ENCODE measurements at places on chromosomes 12 and 14.

GRCh38 chr12:108333898-108334699 is 5.0 kb downstream of the CMKLR1 start:
- no peak for DNase-seq

DNA sequence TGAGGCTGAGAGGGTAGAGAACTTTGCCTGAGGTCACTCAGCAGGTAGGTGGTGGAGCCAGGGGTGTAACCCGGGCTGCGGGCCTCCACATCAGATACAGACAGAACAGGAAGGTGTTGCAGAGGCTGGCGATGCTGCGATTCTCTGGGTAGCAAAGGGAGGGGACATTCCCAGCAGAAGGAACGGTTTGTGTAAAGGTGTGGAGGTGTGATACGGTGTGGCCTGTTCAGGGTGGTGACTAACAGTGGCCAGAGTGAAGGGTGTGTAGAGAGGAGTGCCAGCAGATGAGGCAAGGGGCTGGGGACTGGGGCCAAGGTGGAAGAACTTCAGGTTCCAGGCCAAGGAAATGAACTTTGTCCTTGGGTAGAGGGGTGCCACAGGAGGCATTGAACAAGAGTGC is 18.2 kb upstream of the FAIM2 start:
- peak; percentile 26 for DNase-seq

GRCh38 chr14:66224492-66225178 is 261.5 kb upstream of the CCDC196 start:
- DNase-seq, result no peak

- no peak for DNase-seq
Observed at GRCh38 chr12:56682323-56682722, 5.8 kb downstream of the PTGES3 start.

- no peak for DNase-seq
Observed at GRCh38 chr12:118274066-118274465, 98.6 kb downstream of the TAOK3 start.

GRCh38 chr12:118148287-118148686 is 12.4 kb downstream of the PEBP1 start:
- DNase-seq, result no peak

DNA sequence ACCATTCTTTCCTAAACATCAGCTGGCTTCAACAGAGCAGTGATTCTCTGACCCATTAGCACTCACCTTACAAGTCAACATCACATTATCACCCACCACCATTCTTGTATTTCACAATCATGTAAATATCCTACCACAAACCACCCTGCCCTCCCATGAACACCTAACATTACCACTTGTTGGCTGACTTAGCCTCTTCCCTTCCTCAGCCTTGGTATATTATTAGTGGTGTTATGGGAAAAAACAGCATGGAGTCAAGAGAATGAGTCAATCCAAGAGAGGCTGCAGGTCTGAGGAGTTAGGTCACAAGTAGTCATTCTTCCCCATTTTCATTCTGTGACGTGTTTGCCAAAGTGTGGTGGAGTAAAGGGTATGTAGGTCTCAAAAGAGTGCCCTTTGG is 22.3 kb upstream of the MGP start:
- no peak for DNase-seq

DNA sequence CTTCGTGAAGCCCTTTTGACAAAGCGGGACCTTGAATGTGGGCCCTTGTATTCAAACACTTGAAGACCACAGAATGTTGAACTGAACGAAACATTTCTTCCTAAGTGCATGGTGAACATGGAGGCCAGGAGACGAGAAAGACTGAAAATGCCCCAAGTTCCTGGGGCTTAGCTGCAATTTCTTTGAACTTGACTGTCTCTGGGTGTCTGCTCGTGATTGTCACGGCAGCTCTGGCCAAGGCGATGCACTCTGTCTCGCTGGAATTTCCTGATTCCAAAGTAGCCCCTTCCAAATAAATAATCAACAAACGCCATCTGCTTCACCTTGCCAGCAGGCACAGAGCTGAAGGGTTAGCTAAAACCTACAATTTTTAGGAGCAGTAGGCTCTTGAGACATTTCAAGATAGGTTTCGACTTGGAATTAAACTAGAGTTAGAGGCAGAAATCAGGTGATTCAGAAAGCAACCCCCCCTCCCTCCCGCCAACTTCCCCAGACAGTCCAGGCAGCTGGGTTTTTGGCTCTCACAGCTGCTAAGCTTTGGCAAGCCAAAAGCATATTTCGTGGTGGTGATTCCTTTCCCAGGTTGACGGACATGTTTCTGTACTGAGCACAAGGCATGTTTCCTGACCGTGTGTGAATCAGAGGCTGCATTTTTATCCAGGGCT is 13.5 kb upstream of the IRF2BPL start:
- peak; percentile 82 for DNase-seq

- DNase-seq, result no peak
Observed at GRCh38 chr12:58313091-58313855, 371.9 kb downstream of the ATP23 start.

- no peak for DNase-seq
Observed at GRCh38 chr12:106329231-106329982, 26.9 kb downstream of the TCP11L2 start.

DNA sequence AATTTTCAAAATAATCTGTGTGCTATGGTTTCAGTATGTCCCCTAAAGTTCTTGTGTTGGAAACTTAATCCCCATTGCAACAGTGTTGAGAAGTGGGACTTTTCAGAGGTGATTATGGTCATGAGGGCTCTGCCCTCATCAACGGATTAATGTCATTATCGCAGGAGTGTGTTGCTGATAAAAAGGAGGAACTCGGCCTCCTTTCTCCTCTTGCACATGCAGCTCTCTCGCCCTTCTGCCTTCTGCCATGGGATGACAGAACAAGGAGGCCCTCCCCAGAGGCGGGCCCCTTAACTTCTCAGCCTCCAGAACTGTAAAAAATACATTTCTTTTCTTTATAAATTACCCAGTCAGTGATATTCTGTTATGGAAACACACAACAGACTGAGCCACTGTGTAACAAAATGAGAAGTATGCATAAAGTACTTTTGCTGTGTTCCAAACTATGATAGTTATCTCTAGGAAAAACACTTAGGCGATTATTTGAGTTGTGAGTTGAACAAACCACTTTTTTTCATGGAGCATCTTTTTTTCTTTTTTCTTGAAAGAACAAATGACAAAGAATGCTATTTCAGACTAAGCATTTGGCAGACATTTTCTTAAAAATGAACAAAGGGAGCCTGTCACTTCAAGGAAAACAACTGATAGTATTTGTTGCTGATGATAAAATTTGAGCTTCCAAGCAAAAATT is 134.8 kb upstream of the FUT8 start:
- DNase-seq, result no peak

GRCh38 chr12:80058586-80058985 is 40.8 kb upstream of the OTOGL start:
- no peak for DNase-seq

DNA sequence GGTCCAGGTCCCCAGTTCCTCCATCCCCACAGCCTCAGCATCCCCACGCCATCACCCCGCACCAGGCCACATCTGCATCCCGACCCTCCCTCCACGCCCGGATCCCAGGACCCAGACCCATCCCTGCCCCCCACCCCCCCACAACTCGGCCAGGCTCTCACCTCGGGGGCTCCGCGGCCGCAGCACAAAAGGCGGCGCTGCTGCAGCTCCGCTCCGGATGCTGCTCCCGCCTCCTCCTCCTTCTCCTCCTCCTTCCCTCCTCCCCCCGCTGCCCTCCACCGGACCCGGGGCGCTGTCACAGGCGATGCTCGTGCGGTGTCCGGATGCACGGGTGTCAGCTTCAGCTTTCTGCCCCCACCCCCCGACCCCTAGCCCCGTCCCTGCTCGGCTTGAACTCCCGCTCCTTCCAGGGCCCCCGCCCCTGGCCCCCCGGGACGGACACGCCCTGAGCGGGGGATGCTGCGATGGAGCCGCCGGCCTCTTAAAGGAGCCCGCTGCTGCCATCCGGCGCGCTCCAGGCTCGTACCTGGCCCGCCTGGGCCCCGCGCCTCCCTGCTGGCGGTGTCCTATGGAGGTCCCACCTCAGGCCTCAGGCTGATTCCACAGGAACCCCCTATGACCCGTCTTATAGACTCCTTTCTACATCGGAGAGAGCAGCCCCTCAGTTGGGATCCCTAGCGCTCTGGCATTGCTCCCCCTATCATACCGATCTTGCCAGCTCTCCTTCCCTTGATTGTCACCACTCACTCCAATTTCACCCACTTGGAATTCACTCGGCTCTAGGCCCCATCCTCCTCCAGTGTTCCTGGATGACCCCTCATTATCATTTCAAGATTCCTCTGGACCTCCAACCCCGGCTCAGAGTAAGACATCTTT is at the start of gene MAP3K12:
Gene MAP3K12, minus strand, starts transcription at position 193 of the 876 bp plus-strand sequence. CDS start 12,067 bp downstream, outside the sequence.
- DNase-seq, result peak; percentile 72

DNA sequence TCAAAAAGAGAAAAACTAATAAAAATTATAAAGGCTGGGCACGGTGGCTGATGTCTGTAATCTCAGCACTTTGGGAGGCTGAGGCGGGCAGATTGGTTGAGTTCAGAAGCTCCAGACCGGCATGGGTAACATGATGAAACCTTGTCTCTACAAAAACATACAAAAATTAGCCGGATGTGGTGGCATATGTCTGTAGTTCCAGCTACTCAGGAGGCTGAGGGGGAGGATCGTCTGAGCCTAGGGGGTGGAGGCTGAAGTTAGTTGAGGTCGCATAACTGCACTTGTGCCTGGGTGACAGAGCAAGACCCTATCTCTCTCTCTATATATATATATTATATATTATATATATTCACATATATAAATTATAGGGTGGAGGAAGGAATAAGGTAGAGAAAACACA is 32.5 kb upstream of the ANO2 start:
- no peak for DNase-seq

- DNase-seq, result no peak
Observed at GRCh38 chr12:46455648-46456352, 83.2 kb upstream of the SLC38A2 start.

- DNase-seq, result no peak
Observed at GRCh38 chr12:14621826-14622225, 54.1 kb upstream of the PLBD1 start.

GRCh38 chr14:61542848-61543790 is 152.2 kb upstream of the HIF1A start:
- no peak for DNase-seq

Data from psoas muscle (tissue), 8 donors.